ENCODE measurements at places on chromosomes 16 and 17. TPM values are rescaled to one million over a fixed set of nuclear protein-coding genes. Genes with fewer than 3 reads are reported as not detected.

DNA sequence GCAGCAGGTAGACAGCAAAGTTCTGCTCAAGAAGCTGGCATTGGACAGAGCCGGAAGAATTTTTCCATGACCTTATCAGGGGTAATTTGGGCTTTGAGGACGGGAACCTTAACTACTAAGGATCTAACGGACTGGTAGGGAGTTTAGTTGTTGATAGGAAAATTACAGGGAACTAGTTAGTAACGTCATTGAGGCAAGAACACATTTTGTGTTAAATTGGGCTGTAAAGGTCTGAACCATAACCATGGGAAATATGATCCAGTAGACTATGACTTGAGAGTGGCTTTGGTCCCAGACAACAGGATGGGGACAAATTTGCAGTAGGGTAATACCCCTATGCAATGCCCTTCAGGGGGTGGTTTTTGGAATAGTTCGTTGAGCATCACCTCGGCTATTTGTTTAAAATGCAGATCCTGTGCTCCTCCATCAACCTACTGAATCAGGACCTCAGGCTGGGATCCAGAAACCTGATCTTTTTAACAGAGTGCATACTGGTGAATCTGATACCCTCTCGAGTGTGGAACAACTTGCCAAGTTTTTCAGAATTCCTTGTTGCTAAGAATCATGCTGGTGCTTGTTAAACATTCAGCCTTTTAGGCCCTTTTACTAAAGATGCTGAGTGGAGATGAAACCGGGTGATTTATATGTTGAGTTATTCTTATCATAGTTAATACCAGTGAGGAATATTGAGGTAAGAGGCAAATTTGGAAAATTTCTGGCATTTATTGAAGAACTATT lies 255.1 kb downstream of the MAP2K6 start:
- DNase-seq = no peak

DNA sequence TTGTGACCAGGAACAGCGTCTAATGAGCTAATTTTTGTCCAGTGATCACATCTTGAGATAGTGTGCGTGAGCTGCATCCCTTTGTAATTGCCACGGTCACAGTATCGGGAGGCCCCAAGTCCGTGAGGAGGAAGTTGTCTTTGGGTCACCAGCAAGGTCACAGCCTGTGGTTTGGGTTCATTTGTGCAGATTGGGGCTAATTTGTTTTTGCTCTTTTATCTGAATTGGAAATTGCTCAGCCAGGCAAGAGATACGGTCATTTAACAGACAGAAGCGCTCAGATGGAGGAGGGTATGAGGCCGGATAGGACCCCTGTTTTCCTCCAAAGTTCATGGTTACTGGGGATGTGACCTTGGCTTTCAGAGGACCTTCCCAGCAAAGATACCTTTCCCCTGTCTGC lies 174.1 kb downstream of the SNX29 start:
- DNase-seq = no peak

GRCh38 chr16:56246051-56246817 lies 54.9 kb downstream of the GNAO1 start:
- DNase-seq = no peak

GRCh38 chr17:46732754-46733398 lies 85.6 kb downstream of the WNT3 start:
- no peak for DNase-seq

DNA sequence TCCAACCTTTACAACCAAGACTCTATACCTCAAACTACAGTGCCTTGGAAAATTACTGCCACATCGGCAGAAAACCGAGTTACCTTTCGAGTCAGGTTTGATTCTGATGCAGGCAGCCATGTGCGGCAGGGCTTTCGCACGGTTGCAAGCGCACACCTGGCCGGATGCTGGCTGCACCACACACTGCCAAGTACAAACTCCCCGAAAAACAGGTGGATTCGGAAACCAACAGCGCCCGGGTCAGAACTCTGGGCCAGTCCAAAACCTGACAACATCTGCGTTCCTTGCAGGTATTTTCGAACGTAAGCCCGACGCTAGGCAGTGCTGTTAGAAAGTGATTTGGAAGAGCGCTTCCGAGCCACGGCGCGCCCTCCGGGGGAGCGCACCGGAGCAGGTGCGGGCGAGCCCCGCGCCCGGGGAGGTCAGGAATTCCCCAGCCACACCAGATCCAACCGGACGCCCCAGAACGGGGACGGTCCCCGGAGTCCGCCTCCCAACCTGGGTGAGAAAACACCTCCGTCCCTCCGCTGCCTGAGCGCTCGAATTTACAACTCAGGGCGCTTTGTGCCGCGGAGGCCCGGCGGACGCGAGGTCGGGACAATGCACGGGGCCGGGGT lies 1.2 kb downstream of the USP7 start:
- DNase-seq = peak; percentile 71

- DNase-seq = no peak
Measured at GRCh38 chr16:82584553-82585152, 42.1 kb upstream of the CDH13 start.

DNA sequence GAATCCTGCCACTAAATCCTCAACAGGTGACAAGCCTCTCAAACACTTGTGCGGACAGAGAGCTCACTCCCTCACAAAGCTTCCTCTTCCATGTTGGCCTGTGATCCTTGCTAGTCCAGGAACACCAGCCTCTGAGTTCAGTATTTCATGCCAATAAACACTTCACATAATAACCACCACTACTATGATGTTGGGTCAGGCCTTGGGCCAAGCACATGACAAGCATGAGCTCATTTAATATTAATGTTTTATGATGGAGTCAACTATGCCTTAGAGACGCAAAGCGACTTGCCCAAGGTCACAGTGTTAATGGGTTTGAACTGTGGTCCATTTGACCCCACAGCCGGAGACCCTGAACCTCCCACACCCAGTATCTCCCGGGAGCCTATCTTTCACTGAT lies 129.1 kb downstream of the GAS7 start:
- no peak for DNase-seq

GRCh38 chr16:50213939-50214519 lies 52.3 kb upstream of the ADCY7 start:
- DNase-seq = no peak

- no peak for DNase-seq
Measured at GRCh38 chr17:72600934-72601333, 480.1 kb downstream of the SOX9 start.

KRT32 gene
- total RNA-seq = not detected

MAF gene
- total RNA-seq = 15.8 TPM

TPPP3 gene
- total RNA-seq = 2.7 TPM
